Large intestine (tissue), 12 donors: ENCODE measurements at places on chromosomes 16 and 17. TPM values are rescaled to one million over a fixed set of nuclear protein-coding genes. Genes with fewer than 3 reads are reported as not detected.

- no peak overlapping the region for H3K4me3 ChIP-seq
- no peak overlapping the region for H3K27ac ChIP-seq
- no peaks in the 10 kb centered on the region for H3K36me3 ChIP-seq
- peaks cover 41% of the 10 kb centered on the region for H3K27me3 ChIP-seq
- peaks cover 50% of the 10 kb centered on the region for H3K4me1 ChIP-seq
These were observed 2.0 kb downstream of the SLC16A11 start for GRCh38 chr17:7041607-7042500.

DNA sequence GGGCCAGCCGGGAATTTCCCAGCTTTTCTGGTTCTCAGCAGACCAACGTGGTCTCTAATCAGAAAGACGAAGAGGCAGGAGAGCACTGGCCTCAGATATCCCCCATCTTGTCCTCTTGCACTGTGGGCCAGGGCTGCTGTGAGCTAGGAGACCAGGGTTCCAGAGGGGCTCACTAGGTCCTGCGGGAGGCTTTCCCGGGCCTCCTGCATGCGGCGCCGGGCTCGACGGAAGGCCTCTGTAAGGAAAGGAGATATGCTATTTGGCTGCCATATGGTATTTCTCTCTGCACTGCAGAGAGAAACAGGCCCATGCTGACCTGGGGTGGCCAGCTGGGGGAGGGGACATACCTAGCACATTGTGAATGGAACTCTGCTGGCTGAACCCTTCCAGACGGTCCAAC, 13.1 kb downstream of the MKS1 start:
- no peaks in the 10 kb centered on the region for H3K27me3 ChIP-seq
- H3K4me1 ChIP-seq: peaks cover 11% of the 10 kb centered on the region
- no peak overlapping the region for H3K27ac ChIP-seq
- H3K4me3 ChIP-seq: no peak overlapping the region
- peaks cover 46% of the 10 kb centered on the region for H3K36me3 ChIP-seq

DNA sequence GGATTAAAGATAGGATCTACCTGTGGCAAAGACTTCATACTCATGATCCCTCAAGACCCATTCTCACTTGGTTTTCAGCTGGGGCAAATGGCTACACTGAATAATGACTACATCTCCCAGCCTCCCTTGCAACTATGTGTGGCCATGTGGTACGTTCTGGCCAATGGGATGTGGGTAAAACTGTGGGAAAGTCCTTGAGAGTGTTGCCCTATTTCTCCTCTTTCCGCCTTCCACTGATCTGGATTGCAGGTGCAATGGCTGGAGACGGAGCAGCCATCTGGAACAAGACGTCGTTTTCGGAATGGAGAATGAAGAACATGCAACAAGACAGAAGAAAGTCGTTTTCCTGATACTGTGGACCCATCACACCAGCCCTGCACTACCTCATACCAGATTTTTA, 48.5 kb downstream of the HAPSTR1 start:
- no peak overlapping the region for H3K27ac ChIP-seq
- DNase-seq: no peak
- H3K4me1 ChIP-seq: no peaks in the 10 kb centered on the region
- no peak overlapping the region for H3K4me3 ChIP-seq

The PRRT2 gene
- polyA plus RNA-seq: 12.8 TPM

The CBFA2T3 gene
- 7.4 TPM for polyA plus RNA-seq
